ENCODE measurements at places on chromosomes 13 and 19.

GRCh38 chr13:103178986-103179943, 113.0 kb upstream of the SLC10A2 start:
- no peak for DNase-seq

DNA sequence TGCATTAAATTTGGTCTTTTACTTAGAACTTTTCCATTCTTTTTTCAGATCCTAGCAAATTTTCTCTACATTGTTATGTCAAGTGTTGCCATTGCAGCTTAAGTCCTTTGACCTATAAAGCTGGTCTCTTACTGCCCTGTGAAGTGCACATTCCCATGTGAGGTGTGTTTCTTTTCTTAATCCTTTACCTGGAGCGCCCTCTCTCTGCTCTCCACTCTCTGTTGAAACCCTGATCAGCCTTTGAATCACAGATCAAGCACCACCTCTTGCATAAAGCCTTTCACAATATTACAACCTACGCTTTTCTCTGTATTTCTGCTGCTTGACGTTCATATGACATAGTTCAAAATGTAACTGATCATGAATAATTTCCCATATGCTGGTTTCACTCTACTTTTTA, 84.8 kb downstream of the PCDH17 start:
- DNase-seq: no peak

DNA sequence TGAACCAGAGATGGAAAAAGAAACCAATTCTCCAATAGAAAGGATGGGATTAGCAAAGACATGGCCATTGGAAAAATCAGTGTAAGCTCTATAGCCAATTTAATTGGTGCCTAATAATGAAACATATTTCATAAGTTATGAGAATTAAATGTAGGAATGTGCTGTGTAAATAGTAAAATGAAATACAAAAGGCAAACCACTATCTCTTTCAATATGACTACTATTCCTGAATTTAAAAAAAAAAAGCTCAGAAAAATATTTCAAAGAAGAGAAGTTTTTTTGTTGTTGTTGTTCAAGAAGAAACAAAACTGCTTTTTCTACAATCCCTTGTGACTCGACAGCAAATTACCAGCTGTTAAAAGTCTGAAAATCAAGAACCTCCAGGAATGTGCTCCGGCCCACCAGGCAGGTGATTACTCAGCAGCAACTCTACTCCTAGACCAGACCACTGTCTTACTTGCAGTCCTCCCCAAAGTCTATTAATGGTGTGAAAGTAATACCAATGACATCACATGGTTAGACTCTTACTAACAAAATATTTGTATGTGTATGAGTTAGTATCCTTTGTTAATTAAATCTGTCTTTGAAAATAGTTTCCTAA, 362.4 kb downstream of the KCTD12 start:
- DNase-seq: no peak

- peak; percentile 64 for DNase-seq
These were observed 29.7 kb downstream of the NAXD start for GRCh38 chr13:110644892-110645521.

DNA sequence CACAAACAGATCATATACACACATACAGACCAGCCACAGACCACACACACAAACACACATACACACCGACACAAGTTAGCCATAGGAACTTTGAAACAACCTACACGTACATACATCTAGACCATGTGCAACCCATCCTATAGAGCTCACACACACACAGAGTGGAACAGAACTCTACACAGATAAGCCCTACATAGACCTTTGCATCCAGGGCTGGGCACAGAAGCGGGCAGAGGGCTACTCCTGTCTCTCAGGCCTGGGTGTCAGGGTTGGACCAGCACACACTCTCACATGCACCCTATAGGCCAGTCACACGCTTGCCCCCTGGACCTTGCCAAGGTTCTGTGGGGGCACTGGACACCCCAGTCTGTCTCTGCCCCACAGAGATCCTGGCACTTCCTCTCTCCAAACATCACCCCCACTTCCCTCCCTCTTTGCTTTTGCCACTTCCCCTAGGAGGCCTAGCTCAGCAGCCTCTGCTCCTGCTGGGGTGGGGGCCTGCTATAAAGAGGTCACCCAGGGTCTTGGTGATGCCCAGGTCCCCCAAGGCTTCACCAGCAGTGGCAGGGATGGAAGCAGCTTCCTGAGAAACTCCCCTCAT, 5.8 kb upstream of the JUNB start:
- peak; percentile 59 for DNase-seq

GRCh38 chr13:32008518-32009175, 22.9 kb upstream of the FRY start:
- DNase-seq: no peak
